Pons (tissue), 1 donor: ENCODE measurements at places on chromosomes 12 and 14.

- DNase-seq = peak; percentile 13
Measured at GRCh38 chr14:94144765-94145164, 15.4 kb upstream of the IFI27L2 start.

DNA sequence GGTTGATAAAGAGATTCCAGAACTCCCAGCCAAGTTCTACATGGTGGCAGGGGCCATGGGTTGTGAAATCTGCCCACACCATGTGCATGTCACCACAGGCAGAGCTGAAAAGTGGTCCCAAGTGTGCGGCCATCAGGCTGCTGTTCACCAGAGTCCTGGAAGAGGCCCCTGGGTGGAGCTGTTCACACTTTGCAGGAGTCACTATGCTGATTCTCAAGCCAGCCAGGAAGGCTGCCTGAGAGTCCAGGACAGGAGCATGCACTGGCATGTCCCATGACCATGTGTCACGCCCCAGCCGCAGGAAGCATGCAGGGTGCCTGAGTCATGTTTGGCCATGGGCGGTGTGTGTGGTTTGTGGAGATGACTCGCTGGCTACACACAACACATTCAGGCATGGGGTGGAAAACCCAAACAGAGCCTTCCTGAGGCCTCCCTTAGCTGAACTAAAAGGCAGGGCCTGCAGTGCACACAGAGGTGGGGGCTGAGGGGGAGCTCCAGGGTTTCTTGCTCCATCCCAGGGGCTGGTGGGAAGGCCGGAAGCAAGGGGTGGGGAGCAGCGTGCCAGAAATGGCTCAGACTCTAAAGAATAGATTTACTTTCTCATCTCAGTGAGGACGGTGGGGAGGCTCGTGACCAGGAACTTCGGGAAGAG, 19.4 kb downstream of the ABCB9 start:
- DNase-seq = peak; percentile 58

GRCh38 chr12:46835785-46836184, 10.0 kb upstream of the SLC38A4 start:
- no peak for DNase-seq

DNA sequence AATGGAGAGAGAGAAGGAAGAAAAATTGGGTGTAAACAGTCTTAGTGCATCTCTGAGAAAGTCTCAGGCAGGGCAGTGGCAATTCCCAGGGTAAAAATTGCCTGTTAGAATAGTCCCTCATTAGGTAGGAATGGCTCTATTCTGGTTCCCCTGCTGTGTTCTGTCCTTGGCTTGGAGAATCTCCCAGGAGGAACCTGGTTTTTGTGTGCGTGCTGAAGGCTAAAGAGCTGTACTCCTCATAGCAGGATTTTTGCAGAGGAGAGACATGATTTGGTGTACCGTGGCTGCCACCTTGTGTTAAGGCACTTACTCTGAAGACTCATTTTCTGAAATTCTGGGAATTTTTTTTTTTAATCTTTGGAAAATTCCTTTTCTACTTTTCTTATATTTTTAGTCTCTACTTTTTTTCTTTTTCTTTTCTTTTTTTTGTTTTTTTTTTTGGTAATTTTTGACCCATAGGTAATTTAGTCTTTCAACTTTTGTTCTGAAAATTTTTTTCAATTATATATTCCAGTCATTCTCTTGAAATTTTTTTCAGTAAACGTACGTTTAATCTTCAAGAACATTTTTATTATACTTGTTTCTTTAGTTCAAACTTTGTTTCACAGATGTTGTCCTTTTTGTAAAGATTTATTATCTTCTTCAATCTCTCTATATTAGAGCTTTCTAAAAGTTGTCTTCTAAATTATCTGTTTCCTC, 63.8 kb downstream of the FBXO33 start:
- peak; percentile 73 for DNase-seq

- no peak for DNase-seq
Measured at GRCh38 chr12:113138826-113139225, 3.3 kb upstream of the RASAL1 start.

GRCh38 chr12:98296462-98297079, 218.8 kb upstream of the TMPO start:
- DNase-seq = no peak

GRCh38 chr12:89540586-89540985, 14.7 kb upstream of the POC1B start:
- no peak for DNase-seq
